Inflammatory macrophage treated with lipopolysaccharide for 1 hour (primary cell): ENCODE measurements at places on chromosomes 3 and 15.

GRCh38 chr15:66595931-66596545 lies 30.2 kb upstream of the LCTL start:
- no peak for DNase-seq

DNA sequence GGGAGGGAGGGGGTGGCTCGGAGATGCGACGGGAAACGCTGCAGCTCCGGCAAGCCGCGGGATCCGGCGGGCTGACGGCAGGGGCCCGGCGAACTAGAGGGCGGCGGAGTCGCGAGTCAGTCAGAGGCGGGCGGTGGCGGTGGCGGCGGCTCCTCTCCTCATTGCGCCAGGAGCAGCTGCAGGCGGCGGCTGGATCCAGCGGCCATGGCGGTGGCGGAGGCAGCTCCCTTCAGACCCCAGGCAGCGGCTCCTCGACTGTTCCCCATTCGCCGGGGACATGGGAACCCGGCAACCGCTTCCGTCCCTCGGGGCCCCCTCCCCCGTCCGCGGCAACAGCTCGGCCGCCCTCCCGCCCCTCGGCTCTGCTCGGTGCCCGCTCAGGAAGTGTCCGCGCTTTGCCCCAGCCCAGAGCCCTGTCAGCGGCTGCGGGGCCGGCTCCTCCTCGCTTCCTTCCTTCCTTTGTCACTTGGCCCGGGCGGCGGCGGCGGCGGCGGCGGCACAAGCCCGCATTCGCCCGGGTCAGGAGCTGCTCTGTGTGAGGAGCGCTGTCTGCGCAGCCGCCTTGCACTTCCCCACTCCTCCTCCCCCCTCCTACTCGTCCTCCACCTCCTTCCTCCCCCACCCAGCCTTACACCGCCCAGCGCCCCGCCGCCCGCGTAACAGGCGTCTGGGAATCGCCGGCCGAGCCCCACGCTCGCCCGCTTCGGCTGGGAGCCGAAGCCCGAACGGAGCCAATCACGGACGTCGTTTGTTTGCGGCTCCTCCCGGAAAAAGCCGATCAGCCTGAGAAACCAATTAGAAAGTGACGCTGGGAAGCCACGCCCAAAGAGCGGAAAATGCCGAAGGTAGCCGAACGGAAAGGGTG lies at the start of gene GSK3B:
Gene GSK3B, minus strand, starts transcription at position 537 of the 865 bp plus-strand sequence. CDS start 1,013 bp downstream, outside the sequence.
- no peak for DNase-seq

GRCh38 chr3:5388091-5388490 lies 200.6 kb downstream of the EDEM1 start:
- DNase-seq = no peak

GRCh38 chr3:72031581-72031980 lies 246.6 kb upstream of the PROK2 start:
- DNase-seq = peak; percentile 87

DNA sequence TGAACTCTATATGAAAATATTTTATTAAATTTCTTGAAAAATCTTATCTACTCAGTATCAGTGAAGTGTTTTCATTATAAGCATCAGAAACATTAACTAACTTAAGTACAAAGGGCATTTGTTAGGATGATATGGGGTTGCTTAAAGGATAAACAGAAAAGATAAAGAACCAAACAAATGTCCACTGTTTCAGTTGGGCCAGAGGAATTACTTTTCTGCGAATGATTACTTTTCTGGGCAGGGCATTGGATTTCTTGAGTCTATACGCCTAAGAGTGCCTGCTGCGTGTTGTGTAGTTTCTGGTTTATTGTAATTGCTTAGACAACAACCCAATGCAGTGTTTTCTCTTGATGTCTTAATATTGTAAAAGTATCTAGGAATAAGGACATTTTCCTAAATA lies 52.8 kb downstream of the NEO1 start:
- no peak for DNase-seq

- DNase-seq = no peak
Observed at GRCh38 chr3:161969867-161970266, 473.3 kb downstream of the OTOL1 start.

DNA sequence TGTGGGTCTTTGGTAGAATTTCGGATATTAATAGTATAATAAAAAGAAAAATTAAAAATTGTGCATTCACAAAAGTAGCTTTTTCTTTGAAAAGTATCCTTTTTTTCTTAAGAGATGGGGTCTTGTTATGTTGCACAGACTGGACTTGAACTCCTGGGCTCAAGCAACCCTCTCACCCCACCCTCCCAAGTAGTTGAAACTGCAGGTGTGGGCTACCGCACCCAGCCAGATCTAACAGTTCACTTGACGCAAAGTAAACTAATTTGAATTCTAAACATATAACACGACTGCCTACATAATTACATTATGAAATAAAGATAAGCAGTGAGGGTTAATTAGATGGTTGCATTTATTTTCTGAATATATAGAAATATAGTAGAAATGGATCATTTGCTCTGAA lies 10.7 kb downstream of the FAM98B start:
- DNase-seq = no peak

- no peak for DNase-seq
Observed at GRCh38 chr15:70050441-70050840, 47.3 kb downstream of the TLE3 start.

DNA sequence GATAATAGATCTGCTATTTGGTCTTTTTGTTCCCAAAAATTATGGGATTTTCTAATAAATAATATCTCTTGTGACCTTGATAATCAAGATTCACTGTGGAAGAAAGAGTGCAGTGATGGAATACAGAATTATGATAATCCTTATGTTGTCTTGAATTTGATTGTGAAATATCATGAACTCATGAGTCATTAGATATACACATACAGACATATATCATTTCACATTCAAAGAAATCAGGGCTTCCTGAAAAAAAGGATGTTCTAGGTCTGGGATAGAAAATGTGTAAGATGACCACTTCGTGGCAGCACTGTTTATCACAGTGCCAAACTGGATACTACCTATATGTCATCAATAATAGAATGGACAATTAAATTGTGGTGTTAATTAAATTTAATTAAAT lies 97.7 kb downstream of the DPH6 start:
- no peak for DNase-seq

GRCh38 chr3:34650131-34650530 lies 851.7 kb downstream of the PDCD6IP start:
- DNase-seq = no peak

DNA sequence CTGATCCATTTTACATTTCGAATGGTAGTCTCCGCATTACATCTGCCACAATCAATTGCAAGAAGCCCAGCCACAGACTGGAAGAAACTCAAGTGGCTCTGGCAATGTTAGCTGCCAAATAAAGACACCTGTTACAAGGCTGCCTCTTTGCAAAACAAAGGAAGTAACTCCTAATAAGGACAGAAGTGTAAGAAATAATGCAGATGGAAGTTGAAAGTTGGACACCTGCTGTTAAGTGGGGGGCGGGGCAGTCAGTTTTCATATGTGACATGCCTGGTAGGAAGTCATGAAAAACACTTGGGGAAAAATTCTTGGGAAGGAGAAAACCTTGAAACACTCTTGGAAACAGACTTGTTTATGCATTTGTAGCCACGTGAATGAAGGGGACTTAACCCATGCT lies 54.1 kb upstream of the ATP2C1 start:
- DNase-seq = no peak

GRCh38 chr15:90143166-90143655 lies 40.9 kb upstream of the IDH2 start:
- peak; percentile 3 for DNase-seq

DNA sequence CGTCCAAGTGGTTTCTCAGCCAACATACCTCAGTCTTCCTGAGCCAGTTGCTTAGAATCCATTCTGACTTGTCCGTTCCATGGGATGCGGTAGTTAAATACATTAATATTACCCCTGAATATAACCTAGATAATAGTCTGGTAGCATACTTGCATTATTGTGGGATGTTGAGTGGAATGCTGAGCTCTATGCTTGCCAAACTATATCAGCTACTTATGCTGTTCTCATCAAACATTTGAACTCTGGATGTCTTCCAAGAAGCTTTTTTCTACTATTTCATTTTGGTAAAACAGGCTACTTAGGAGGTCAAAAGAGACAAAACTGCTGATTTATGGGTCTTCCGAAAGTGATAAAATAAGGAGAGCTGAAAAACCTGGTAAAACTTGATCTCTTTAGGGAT lies 429.5 kb downstream of the NAALADL2 start:
- DNase-seq = no peak

- no peak for DNase-seq
Observed at GRCh38 chr3:129834580-129834979, 58.9 kb downstream of the TMCC1 start.
